ENCODE measurements at places on chromosomes 1 and 21. TPM values are rescaled to one million over a fixed set of nuclear protein-coding genes. Genes with fewer than 3 reads are reported as not detected.

DNA sequence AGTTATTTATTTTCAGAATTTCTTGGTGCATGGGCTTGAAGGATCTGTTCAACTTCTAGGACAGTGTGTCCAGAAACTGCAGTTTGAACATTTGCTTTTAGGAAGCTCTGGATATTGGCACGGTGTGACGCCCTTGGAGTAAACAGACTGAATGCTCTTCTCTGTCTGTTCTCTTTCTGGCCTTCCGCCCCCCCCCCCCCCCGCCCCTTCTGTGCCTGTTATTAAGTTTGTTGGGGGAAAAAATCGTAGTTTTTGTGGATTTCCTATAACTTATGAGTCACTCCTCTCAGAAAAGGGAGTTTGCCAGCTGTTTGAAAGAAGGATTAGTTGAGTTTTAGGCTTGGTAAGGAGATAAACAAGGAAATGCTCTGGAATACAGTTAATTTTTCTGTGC, 1.2 kb downstream of the KCTD3 start:
- no peak for DNase-seq

The TPTE gene
- polyA plus RNA-seq = 0.04 TPM

The THRAP3 gene
- 147 TPM for polyA plus RNA-seq

The CDCA8 gene
- 12.5 TPM for polyA plus RNA-seq
